Right ventricle myocardium superior (tissue), 1 donor: ENCODE measurements at places on chromosomes 6 and 20.

GRCh38 chr6:129489215-129489765 lies 220.7 kb downstream of the ARHGAP18 start:
- DNase-seq = no peak

DNA sequence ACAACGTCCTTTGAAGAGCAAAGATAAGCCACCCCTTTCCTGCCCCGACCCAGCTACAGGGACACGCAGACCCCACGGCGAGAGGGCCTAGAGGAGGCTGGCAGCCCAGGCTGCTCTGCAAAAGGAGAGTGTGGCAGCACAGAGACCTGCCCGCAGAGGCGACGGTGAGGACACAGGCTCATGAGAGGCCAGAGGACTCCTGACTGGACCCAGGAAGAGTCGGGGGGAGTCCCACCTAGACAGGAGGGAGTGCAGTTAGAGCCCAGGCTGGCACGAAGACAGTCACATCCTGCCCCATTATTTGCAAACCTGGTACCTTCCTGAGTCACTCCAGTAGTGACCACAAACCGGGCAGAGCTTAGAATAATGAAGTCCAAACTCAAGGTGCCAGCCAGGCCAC lies 227.7 kb upstream of the CDH4 start:
- DNase-seq = no peak

- DNase-seq = no peak
Observed at GRCh38 chr6:106658469-106658868, 29.1 kb downstream of the QRSL1 start.

DNA sequence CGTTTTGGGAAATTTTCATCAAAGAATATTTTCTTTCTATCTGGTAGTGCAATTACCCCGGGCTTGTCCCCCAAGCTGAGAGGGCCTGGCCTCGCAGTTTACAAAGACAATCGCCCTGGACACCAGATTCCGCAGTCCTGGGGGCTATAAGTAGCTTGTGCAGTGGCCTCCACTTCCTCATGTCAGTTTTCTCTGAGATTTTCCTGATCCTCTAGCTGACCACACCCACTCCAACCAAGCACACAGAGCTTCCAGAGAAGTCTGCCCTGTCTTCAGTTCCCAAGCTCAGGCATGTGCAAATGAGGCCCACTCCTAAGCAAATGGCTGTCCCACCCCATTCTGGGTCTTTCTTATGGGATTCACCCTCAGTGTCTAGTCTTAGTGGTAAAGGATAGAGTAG lies 245.3 kb downstream of the MAFB start:
- DNase-seq = no peak

GRCh38 chr6:127216810-127217789 lies 49.6 kb upstream of the RNF146 start:
- DNase-seq = no peak

- no peak for DNase-seq
Observed at GRCh38 chr20:51026269-51026668, 3.4 kb upstream of the KCNG1 start.

DNA sequence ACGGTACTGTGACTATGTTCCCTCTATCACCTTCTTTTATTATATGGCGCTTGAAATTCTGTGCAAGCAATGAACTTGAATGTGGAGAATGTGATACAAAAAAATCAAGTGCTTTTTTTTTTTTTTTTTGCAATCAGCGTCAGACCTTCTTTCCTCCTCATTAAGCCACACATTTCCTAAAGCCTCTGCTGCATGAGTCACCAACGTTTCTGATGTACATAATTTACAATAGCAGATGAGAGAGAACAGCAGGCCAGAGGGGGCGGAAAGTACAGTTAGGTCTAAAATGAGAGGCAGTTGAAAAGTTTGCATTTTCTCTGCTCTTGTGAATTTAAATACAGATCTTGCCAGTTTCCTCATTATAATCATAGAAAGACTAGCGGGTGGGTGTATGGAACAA lies 114.6 kb upstream of the RIPOR2 start:
- no peak for DNase-seq

DNA sequence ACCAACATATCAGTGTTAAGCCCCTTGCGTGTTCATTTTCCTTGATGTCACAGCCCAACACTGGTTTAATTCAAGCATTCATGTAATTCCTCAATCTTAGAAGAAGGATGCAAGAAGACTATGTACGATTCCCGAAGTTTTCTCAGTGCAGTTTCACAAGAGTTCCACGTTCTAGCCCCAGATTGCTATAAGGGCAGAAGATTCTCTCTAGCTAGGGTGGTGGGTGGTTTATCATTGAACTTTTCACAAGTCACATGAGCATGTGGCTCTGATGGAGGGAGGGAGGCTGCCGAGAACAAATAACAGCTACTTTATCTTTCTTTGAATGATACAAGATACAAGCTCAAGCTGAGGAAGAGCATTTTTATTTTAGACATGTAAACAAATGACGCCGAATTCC lies 71.9 kb upstream of the NHSL1 start:
- no peak for DNase-seq

DNA sequence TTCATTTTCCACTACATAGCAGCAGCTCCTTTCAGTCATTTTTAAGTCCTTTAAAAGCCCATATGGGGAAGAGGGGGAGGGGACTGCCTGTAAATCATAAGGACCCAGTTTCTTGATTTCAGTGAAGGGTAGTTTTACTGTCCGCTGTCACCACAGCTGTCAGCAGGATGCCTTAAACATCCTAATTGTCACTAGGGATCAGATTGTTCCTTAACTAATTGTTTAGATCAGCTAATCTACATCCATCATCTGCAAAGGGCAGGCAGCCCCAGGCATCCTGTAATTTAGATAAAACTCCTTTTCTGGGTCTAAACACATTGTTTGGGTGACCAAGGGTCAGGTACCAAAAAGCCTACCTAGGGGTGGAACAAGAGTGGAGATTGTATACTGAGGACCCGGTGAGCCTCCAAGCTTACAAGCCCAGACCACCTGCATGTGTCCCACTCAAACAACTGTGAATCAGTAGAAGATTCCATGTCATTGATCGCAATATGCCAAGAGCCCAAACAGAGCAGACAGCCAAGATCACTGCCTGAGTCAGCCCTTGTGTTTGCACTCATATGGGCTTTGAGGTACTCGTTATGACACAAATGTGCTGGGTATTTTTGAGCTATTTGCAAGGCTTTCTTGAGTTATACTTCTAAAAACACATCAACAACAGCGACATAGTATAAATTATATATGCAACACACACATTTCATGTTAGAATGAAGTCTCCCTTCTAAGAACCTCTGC lies 198.7 kb upstream of the CEP162 start:
- DNase-seq = no peak

GRCh38 chr20:1813101-1813529 lies 82.1 kb upstream of the SIRPA start:
- peak; percentile 81 for DNase-seq

DNA sequence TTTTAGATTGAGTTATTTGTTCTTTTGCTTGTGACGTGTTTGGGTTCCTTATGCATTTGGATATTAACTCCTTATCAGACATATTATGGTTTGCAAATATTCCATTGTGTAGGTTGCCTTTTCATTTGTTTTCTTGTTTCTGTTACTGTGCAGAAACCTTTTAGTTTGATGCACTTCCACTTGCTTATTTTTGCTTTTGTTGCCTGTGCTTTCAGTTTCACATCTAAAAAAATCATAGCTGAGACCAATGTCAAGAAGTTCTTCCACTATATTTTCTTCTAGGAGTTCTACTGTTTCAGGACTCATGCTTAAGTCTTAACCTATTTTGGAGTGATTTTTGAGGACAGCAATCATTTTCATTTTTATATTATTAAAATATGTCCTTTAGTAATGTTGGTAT lies 113.5 kb downstream of the EPM2A start:
- no peak for DNase-seq

GRCh38 chr6:90284236-90285041 lies 12.2 kb downstream of the BACH2 start:
- DNase-seq = no peak

DNA sequence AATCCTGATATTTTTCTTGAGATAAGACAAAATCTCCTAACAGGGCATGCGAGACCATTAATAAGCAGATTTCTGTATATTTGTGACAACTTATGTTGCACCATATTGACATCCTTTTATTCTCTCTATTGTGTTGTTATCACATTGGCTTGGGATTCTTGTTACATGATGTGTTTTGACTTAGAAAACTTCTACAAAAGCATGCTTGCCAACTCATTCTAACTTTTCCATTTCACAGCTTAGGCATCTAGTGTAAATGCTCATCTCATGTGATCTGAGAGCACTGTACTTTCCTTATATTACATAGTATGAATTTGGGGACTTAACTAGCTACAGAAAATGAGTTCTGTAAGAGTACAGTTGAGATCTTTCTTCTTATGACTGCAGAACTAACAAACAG lies 1040.7 kb upstream of the ADGRB3 start:
- DNase-seq = no peak

DNA sequence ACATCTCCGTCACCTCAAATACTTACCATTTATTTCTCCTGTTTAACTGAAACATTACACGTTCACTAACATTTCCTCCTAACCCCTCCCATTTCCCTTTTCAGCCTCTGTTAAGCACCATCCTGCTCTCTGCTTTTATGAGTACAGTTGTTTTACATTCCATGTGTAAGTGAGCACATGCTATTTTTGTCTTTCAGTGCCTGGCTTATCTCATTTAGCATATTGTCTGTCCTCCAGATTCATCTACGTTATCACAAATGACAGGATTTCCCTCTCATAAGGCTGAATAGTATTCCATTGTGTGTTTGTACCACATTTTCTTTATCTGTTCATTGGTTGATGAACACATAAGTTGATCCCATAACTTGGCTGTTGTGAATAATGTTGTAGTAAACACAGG lies 22.7 kb downstream of the TAF11 start:
- DNase-seq = no peak
